ENCODE measurements at places on chromosomes 1 and 21. TPM values are rescaled to one million over a fixed set of nuclear protein-coding genes. Genes with fewer than 3 reads are reported as not detected.

Gene ABCA4
- total RNA-seq: not detected

Gene S100A3
- total RNA-seq: not detected

Gene KRTAP7-1
- not detected for total RNA-seq

Gene CLDN14
- total RNA-seq: not detected

Gene SEC22B
- 23.1 TPM for total RNA-seq

Gene MARK1
- not detected for total RNA-seq

- no peak overlapping the region for H3K4me3 ChIP-seq
- H3K4me1 ChIP-seq: peaks cover 80% of the 10 kb centered on the region
- no peak for DNase-seq
- H3K27ac ChIP-seq: peak overlapping the region; percentile 17
- peaks cover 79% of the 10 kb centered on the region for H3K36me3 ChIP-seq
- no peaks in the 10 kb centered on the region for H3K27me3 ChIP-seq
These were observed 9.6 kb downstream of the ENSA start for GRCh38 chr1:150619576-150620509.

- H3K4me3 ChIP-seq: no peak overlapping the region
- no peak overlapping the region for H3K27ac ChIP-seq
- peaks cover 48% of the 10 kb centered on the region for H3K27me3 ChIP-seq
These were observed 4.5 kb upstream of the PGBD2 start for GRCh38 chr1:248901578-248901977.

GRCh38 chr21:27058673-27059605, 92.1 kb upstream of the ADAMTS5 start:
- DNase-seq: no peak
- no peaks in the 10 kb centered on the region for H3K36me3 ChIP-seq
- H3K4me3 ChIP-seq: no peak overlapping the region
- H3K4me1 ChIP-seq: no peaks in the 10 kb centered on the region
- H3K27ac ChIP-seq: no peak overlapping the region

DNA sequence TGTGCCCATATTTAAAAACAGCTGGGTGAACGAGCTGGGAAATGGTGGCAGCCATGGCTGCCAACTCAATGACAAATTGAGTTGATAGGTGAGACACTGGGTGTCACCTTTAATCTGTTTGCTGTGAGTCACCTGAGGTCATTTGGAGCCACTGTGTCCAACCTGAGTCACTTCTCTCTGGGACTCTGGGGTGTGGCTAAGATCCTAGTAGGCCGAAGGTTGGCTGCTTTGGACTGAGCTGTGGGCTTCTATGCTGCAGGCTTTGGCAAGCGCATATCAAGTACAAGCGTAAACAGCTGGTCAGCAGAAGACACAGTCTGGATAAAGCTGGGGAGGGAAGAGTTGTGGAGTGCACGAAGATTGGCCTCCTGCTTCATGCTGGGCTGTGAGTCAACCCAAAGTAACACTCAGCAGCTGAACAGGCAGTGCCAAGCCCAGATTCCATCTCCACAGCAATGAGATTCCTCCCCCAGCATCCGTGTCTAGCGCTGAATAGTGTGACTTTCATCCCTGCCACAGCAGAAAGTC, 24.0 kb downstream of the TEX35 start:
- no peaks in the 10 kb centered on the region for H3K36me3 ChIP-seq
- peaks cover 6% of the 10 kb centered on the region for H3K4me1 ChIP-seq
- H3K27me3 ChIP-seq: no peaks in the 10 kb centered on the region
- no peak for DNase-seq

- H3K36me3 ChIP-seq: no peaks in the 10 kb centered on the region
- H3K4me3 ChIP-seq: no peak overlapping the region
- H3K27me3 ChIP-seq: peaks cover 12% of the 10 kb centered on the region
- H3K27ac ChIP-seq: no peak overlapping the region
- no peaks in the 10 kb centered on the region for H3K4me1 ChIP-seq
These were observed 18.4 kb upstream of the COL6A2 start for GRCh38 chr21:46079352-46080170.

GRCh38 chr1:214404154-214404553, 123.2 kb downstream of the SMYD2 start:
- peak overlapping the region; percentile 9 for H3K27ac ChIP-seq
- H3K36me3 ChIP-seq: peaks cover 7% of the 10 kb centered on the region
- no peak overlapping the region for H3K4me3 ChIP-seq
- no peak for DNase-seq

DNA sequence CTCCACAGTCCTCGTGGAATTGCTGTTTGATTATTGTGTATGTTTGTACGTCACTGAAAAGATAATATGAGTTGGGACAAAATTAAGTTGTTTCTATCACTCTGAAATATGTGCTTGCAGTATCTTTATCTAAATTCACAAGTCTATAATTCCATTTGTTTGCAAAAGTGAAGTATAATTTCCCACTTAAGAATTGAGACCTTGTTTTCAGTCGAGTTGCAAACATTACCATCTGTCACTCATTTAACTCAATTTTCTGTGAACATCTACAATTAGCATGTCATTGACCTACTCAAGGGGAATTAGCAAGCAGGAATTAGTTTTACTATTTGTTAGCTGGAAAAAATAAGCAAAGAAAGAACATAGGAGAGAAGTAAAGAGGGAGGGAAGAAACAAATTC, 195.8 kb downstream of the TPR start:
- H3K27ac ChIP-seq: no peak overlapping the region
- no peaks in the 10 kb centered on the region for H3K36me3 ChIP-seq
- peaks cover 1% of the 10 kb centered on the region for H3K4me1 ChIP-seq
- DNase-seq: no peak
- H3K27me3 ChIP-seq: peaks cover 3% of the 10 kb centered on the region
- no peak overlapping the region for H3K4me3 ChIP-seq

DNA sequence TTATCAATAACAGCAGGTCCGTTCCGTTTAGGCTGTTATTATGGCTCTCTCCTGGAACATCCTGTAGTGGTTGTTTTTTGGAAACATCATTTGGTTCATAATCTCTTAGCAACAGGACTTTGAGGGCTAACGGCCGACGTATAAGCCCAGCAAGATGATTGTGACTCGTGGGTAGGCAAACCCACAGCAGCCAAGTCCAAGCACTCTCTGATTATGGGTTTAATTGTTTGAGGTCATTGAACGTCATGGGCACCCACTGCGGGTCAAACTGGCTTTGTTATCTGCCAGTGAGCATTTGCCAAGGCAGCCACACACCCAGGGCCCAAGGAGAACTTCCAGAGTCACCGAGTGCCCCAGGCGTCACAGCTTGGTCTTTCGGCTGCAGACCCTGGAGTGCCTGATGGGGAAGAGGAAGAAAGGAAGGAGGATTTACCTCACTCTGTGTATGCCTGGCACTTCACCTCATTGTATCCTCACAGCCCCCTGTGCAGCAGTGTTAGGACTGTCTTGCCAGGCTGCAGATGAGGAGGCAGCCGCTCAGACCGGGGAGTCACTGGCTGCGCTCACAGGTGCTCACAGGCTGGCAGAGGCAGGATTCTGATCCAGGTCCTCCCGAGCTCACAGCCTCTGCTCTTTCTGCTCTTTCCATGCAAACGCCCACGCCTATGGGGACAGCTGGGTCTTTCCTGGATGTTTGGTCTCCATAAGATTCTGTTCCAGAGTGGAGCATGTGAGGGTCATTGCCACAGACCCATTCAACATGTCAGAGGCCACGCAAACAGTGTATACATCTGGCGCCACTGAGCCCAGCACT, 30.8 kb upstream of the EPS8L3 start:
- no peak overlapping the region for H3K27ac ChIP-seq
- H3K4me1 ChIP-seq: peaks cover 88% of the 10 kb centered on the region
- peaks cover 4% of the 10 kb centered on the region for H3K36me3 ChIP-seq
- H3K27me3 ChIP-seq: no peaks in the 10 kb centered on the region
- DNase-seq: peak; percentile 14

GRCh38 chr1:29655145-29655544, 418.8 kb downstream of the PTPRU start:
- no peaks in the 10 kb centered on the region for H3K36me3 ChIP-seq
- H3K4me3 ChIP-seq: no peak overlapping the region
- peaks cover 7% of the 10 kb centered on the region for H3K27me3 ChIP-seq
- H3K27ac ChIP-seq: no peak overlapping the region
- H3K4me1 ChIP-seq: no peaks in the 10 kb centered on the region
- DNase-seq: peak; percentile 4

DNA sequence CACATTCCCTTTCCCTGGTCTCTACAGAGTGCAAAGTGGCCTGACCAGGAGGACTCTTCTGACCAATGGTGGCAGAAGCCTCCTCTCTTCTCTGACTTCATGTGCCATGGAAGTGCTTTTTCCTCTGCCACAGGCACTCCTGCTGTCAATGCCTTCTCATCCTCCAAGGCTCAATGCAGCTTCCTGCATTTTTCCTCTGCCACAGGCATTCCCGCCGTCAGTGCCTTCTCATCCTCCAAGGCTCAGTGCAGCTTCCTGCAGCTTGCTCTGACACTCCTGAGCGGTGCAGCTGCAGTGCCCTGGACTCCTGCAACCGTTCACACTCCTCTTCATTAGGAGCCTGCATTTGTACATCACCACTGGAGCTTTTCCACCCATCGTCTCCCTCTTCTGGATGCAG, 4.7 kb upstream of the ADARB1 start:
- H3K27me3 ChIP-seq: peaks cover 18% of the 10 kb centered on the region
- DNase-seq: no peak
- H3K4me3 ChIP-seq: no peak overlapping the region

GRCh38 chr1:107964336-107965109, 457 bp downstream of the VAV3 start:
- peak; percentile 18 for DNase-seq
- no peaks in the 10 kb centered on the region for H3K36me3 ChIP-seq
- H3K4me3 ChIP-seq: peak overlapping the region; percentile 86
- H3K27ac ChIP-seq: peak overlapping the region; percentile 74

DNA sequence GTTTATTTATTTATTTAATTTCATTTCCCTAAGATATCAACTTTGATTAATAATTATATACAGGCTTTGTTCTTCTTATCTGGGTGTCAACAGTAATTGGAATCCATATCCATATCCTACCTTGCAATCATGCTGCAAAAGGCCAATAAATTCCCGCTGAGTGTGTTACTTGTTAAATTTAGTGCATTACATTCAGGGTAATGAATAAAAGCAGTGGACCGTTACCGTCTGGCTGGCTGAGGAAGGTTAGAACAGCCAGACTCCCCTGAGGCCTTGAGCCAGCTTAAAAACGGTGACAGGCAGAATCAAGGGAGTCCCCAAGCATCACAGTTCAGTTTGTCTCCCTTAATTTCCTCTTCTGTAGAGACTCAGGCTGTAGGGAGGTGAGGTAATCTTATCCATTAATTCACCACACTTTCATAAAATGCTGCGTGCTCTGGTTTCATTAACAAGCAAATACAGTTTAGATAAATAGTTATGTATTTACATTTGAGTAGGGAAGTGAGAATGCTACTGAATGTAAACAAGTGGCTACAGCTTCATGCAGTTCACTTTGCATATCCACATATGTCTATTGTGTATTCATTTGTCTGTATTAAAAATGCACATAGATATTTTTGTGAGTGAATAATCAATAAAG, 888.2 kb upstream of the CXADR start:
- no peaks in the 10 kb centered on the region for H3K4me1 ChIP-seq
- H3K27ac ChIP-seq: no peak overlapping the region
- no peaks in the 10 kb centered on the region for H3K27me3 ChIP-seq
- DNase-seq: no peak

DNA sequence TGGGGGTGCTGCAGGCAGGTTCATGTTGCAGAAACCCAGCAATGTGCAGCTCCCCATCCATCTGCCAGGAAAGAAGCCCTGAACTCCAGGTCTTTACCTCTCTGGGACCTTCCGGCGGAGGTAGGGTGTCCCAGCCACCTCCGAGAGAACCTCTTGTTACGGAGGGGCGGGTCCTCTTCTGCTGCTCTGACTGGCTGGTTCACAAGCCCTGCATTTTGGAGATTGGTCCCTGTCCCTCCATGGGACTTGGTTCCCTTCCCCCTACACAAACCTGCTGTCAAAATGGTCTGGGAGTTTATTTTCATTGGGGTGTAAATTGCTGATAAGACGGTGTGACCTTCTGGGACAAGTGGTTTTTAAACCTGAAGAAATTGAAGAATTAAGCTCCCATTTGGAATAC, 8.0 kb upstream of the CELSR2 start:
- no peak overlapping the region for H3K4me3 ChIP-seq
- no peak for DNase-seq
- H3K27me3 ChIP-seq: peaks cover 15% of the 10 kb centered on the region
- H3K4me1 ChIP-seq: peaks cover 3% of the 10 kb centered on the region
- H3K27ac ChIP-seq: no peak overlapping the region
- H3K36me3 ChIP-seq: peaks cover 18% of the 10 kb centered on the region

- no peak for DNase-seq
- H3K36me3 ChIP-seq: peaks cover 9% of the 10 kb centered on the region
- H3K4me3 ChIP-seq: no peak overlapping the region
- no peak overlapping the region for H3K27ac ChIP-seq
- no peaks in the 10 kb centered on the region for H3K27me3 ChIP-seq
- peaks cover 56% of the 10 kb centered on the region for H3K4me1 ChIP-seq
These were observed 17.6 kb upstream of the RGS1 start for GRCh38 chr1:192557841-192558595.

GRCh38 chr1:10693497-10694273, 102.8 kb downstream of the CASZ1 start:
- H3K4me3 ChIP-seq: peak overlapping the region; percentile 84
- H3K4me1 ChIP-seq: peaks cover 26% of the 10 kb centered on the region
- H3K27me3 ChIP-seq: peaks cover 19% of the 10 kb centered on the region
- H3K36me3 ChIP-seq: no peaks in the 10 kb centered on the region
- H3K27ac ChIP-seq: peak overlapping the region; percentile 80

GRCh38 chr1:115184260-115184950, 95.1 kb upstream of the TSPAN2 start:
- peak overlapping the region; percentile 31 for H3K27ac ChIP-seq
- H3K4me1 ChIP-seq: peaks cover 14% of the 10 kb centered on the region
- H3K4me3 ChIP-seq: no peak overlapping the region
- H3K27me3 ChIP-seq: no peaks in the 10 kb centered on the region

- H3K27ac ChIP-seq: no peak overlapping the region
- no peaks in the 10 kb centered on the region for H3K36me3 ChIP-seq
- no peak overlapping the region for H3K4me3 ChIP-seq
- no peaks in the 10 kb centered on the region for H3K4me1 ChIP-seq
- DNase-seq: no peak
These were observed 28.6 kb upstream of the MAP10 start for GRCh38 chr1:232776526-232777106.

- H3K27me3 ChIP-seq: peaks cover 58% of the 10 kb centered on the region
- no peaks in the 10 kb centered on the region for H3K36me3 ChIP-seq
- no peak for DNase-seq
- H3K4me3 ChIP-seq: no peak overlapping the region
These were observed 2.4 kb downstream of the PPM1J start for GRCh38 chr1:112712701-112713128.

DNA sequence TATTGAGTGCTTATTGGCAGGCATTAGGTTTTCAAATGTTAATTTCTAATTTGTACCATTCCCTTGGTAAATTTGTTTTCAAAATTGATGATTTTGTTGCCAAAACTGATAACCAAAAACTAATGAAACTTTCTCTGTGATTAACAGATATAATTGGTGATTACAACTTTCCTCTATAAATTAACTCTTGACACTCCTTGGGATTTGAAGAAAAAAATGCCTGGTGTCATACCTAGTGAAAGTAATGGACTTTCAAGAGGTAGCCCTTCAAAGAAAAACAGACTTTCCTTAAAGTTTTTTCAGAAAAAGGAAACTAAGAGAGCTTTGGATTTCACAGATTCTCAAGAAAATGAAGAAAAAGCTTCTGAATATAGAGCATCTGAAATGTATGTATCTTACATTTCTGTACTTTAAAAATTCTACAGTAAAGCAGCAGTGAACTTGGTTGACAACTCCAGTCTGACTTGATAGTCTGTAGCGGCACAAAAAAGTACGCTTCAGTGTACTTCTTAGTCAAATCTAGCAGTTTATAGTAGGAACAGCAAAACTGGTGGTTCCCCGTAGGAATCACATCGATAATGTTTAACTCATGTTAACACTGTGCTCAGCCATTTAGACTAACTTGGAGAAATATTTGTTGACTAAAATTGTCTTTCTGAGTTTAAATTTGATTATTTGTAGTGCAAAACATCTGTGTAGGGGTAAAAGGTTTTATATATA, 3.0 kb downstream of the USP1 start:
- peaks cover 63% of the 10 kb centered on the region for H3K36me3 ChIP-seq
- DNase-seq: no peak
- H3K4me1 ChIP-seq: peaks cover 44% of the 10 kb centered on the region

Measured in activated CD4-positive, alpha-beta memory T cell treated with anti-CD3 and anti-CD28 coated beads, Interleukin-2, amount 10 ng/mL, durations not matched to agents 7 days and 5 days (primary cell).